Panc1 (cell line): ENCODE measurements at places on chromosomes 3 and 15. TPM values are rescaled to one million over a fixed set of nuclear protein-coding genes. Genes with fewer than 3 reads are reported as not detected.

Gene CELF6
- not detected for total RNA-seq

Gene GOLGA6A
- 0.05 TPM for total RNA-seq

Gene KY
- not detected for total RNA-seq

Gene IQCF5
- total RNA-seq, result not detected

Gene NT5DC2
- total RNA-seq, result 137 TPM

Gene CCDC71
- total RNA-seq, result 14.1 TPM

Gene RTP1
- total RNA-seq, result not detected

Gene GOLGA6L10
- total RNA-seq, result 3.5 TPM

Gene TGM4
- total RNA-seq, result 0.46 TPM

Gene PRR23C
- total RNA-seq, result not detected

Gene APOD
- not detected for total RNA-seq

Gene TMEM40
- 1.3 TPM for total RNA-seq

Gene NEK11
- total RNA-seq, result 9.5 TPM

Gene TMEM207
- not detected for total RNA-seq

Gene GHRL
- total RNA-seq, result not detected

Gene CDHR4
- not detected for total RNA-seq

Gene GLT8D1
- 51.3 TPM for total RNA-seq

Gene NUP210
- total RNA-seq, result 36.8 TPM

Gene MINAR1
- 0.62 TPM for total RNA-seq

Gene ZIC1
- 0.36 TPM for total RNA-seq

Gene PLA2G4F
- not detected for total RNA-seq

Gene C3orf22
- not detected for total RNA-seq

Gene CCDC39
- not detected for total RNA-seq

Gene MLF1
- 51.4 TPM for total RNA-seq

Gene IP6K1
- 39.8 TPM for total RNA-seq

Gene GATM
- total RNA-seq, result 7.6 TPM

Gene MUC20
- total RNA-seq, result not detected
